ENCODE measurements at places on chromosomes 2 and 18.

GRCh38 chr18:54229421-54230059 is 5.1 kb upstream of the MBD2 start:
- DNase-seq, result no peak

DNA sequence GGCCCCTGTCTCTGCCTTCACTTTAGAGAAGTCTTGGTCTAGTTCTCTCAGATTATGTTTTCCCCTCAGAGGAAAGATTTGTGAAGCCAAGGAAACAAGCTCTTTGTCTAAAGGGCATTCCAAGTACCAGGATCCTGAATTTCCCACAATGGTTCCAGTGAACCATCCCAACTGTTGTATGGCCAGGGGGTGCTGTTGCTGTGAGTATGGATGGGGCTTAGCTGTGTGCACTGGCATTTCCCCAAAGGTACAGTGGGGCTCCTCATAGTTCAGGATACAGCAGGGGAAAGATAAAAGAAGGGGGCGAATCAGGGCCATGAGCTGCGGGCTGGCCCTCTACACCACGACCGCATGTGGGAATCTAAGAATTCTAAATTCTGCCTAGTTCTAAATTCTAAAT is 1154.0 kb upstream of the FANCL start:
- DNase-seq, result peak; percentile 2

GRCh38 chr2:96108541-96109360 is 7.6 kb downstream of the ADRA2B start:
- peak; percentile 61 for DNase-seq

DNA sequence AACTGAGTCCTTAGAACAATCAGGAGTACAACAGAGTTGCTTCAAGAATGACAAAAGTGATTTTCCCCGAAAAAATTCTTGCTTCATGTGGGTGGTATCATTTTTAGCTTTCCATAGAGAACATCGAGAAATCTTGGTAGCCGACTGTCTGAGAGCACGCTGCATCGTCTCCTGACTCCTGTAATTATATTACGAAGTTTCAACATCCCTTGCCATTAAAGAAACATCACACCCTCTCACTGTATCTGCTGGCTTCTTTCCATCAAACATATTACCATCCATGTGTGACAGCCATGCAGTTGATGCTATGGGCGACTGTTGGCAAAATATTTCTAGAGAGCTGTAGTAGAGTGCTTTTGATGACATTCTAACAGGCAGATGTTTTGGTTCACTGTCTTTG is 311.2 kb downstream of the CMPK2 start:
- DNase-seq, result no peak

DNA sequence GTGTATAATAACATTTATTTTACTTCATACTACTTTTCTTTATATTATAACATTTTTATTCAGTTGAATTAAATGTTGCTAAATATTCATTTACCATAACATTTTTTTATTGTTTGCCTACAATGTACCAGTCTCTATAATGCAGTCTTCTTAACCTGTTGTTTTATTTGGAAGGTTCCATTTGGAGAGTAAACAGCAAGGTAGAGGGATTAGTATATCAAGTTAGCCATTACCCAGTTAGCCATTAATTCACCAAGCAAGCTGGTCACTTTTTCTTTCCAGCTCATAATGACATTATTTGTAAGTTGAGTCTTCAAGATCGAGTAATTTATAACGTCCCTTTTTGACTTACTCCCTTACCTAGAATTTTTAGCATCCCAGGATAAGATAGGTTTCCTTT is 29.7 kb upstream of the NT5C1B start:
- DNase-seq, result no peak

DNA sequence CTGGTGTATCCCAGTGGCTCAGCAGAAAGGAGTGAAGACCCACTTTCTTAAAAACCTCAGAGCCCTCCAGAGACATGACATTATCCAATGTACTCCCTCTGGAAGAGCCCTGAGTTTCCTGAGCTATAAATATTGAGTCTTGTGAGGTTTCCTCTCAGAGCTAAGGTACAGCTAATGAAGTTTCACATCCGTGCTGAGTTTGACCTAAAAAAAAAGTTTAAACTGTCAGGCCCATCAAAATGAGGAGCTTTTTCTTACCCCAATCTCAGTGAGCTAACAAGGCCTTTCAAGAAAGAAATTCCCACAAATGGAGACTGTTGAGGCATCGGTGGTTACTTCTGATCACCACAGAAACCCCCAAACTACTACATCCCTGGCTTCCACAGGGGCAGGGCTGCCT is 65.4 kb upstream of the ST8SIA3 start:
- DNase-seq, result no peak

DNA sequence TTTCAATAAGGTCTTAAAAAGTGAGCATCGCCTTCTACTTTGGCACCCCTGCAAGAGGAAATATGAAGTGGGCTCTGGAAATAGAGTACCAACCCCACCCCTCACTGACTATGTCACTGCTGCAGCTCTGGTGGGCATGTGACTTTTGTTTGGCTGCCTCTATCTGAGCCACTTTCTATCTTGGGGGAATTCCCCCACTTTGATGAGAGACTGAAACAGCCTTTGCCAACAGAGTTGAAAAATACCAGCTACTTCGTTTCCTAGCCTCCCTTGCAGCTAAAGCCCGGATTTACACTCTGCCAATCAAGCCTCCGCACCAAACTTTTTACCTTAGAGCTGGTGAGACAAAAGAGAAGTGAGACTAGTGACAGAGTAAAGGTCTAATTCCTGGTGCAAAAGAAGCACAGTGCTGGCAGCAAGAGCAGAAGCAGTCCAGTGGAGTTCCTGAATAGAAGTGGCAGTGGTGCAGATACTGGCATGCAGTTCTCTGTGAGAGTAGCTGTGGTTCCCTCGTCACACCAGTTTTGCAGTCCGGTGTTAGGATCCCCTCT is 12.0 kb upstream of the GALNT14 start:
- no peak for DNase-seq

DNA sequence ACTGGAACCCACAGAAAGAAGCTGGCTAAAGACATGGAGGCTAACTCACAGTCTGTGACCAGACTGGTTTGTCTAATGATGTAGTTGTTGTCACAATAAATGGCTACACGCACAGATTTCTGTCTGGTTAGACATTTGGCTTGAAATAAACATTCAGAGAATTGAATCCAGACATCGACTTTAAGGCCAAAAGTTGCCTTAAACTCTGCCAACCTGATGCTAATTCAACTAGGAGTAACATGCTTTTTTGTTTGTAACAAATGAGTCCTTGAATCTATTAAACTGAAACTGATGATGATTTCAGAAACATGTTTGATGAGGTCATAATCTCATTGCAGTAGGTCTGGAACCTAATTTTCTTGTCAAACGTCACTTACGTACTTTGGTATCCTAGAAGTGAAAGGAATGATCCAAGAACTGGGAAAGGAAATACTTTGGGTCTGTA is 123.8 kb downstream of the ERBB4 start:
- DNase-seq, result no peak

DNA sequence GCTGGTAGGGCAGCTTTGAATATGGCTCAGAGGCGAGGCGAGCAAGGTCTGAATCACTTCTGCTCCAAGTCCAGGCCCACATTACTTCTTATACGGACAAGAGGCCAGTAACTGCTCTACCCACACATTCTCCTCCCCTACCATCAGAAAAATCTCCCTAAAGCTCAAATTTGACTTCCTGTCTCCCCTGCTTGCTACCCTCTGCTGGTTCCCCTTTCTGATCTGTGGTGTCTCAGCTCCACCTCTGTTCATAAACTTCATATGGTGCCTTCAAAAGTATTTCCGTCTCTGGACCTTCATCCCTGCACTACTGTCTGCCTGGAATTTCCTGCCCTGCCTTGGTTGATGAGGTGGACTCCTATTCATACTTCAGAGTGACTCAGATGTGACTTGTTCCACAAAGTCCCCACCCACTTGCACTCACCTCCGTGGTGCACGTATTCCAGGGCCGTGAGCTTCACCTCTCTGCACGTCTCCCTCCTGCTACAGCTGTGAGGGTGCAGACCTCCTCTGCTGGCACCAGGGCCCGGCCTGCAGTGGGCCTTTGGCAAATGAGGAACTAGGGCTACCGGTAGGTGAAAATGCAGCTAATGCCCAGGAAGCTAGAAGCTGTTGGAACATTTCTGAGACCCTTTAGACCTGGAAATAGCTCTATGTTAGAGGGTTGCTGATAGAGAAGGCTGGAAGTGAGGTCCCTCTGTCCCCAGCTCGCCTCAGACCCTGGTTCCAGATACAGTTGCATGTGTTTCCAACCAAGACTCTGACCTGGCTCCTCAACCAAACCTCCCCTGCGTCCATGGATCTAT is 24.6 kb upstream of the KCMF1 start:
- DNase-seq, result no peak

- no peak for DNase-seq
Measured at GRCh38 chr18:56897122-56897521, 246.0 kb downstream of the WDR7 start.

DNA sequence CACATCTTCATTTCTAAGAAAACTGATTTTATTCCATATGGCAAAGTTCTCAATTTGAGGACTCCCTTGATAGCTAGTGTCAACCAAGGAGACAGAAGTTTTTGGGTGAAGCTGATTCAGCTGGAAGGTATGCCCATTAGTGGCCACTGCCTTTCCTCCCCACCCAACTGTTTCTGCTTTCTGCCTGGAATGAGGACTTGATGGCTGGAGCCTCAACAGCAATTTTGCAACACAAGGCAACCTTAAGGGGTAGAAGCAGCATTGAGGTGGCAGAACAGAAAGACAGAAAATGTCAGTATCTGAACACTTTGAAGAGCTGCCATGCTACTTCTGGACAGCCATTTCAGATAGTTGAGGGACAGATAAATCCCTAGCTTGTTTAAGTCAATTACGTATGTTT is 47.0 kb downstream of the INHBB start:
- DNase-seq, result no peak

DNA sequence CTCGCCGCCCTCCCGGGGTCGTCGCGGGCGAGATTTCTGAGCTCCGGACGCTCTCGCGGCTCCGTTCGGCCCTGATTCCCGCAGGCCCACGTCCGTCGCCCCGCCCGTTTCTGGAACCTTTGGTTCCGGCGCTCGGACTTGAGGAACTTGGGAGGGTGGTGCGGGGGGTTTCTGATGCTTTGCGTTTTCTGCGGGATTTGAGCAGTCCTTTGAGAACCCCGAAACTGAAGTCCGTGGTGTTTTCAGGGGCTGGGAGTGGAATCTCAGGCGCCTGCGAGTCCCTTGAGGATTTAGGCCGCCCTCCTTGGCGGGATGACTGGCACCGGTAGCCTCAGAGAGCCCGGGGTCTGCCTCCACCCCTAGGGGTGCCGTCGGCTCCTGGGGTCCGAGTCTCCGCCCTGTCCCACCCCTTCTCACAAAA is 336 bp downstream of the THNSL2 start:
- peak; percentile 48 for DNase-seq

DNA sequence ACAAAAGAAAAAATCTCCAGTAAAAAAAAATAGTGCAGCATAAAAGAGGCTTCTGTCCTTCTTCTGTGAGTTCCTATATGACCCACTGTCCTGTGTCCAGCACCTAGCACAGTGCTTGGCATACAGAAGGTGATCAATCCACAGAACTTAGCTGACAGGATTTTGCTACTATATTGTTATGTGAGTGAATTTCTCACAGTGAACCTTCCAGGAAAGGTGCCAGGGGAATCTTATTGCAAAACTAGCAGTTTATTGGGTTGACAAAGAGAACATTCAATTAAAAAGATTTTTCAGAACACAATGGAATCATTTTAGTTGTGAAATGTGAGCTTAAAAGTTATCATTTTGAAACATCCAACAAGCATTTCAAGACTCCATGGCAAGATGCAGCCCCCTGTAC is 12.4 kb upstream of the TRIB2 start:
- no peak for DNase-seq

GRCh38 chr2:168652997-168653921 is 149.2 kb upstream of the NOSTRIN start:
- DNase-seq, result no peak

DNA sequence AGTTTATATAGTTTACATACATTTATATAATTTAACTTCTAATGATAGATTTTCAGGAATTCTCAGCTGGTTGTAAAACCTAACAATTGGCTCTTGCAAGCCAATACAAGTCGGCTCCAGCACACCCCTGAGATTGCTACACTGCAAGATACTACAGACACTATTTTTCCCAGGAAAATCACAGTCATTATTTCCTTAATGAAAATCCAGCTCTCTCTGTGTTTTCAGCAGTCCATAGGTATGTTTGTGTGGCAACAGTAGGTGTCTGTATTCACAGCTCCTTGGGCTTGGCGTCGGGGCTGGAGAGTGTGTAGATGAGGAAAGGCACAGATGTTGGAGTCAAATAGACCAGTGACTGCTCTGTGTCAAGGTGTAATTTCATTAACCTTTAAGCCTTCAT is 78.7 kb upstream of the SPTBN1 start:
- DNase-seq, result no peak

DNA sequence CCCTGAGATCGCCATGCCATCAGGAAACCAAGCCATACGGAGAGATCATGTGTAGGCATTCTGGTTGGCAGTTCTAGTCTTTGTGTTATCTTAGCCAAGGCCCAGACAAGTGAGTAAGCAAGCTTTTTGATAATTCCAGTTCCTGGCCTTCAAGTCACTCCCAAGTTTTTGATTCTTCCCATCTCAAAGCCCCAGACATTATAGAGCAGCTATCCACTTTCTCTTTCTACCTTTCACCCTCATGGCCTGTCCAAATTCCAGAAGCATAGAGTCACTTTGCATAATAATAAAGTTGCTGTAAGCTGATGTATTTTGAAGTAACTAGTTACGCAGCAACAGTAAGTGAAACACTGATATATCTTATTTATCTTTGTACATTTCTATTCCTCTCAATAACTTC is 26.8 kb upstream of the IL1RL1 start:
- DNase-seq, result no peak

DNA sequence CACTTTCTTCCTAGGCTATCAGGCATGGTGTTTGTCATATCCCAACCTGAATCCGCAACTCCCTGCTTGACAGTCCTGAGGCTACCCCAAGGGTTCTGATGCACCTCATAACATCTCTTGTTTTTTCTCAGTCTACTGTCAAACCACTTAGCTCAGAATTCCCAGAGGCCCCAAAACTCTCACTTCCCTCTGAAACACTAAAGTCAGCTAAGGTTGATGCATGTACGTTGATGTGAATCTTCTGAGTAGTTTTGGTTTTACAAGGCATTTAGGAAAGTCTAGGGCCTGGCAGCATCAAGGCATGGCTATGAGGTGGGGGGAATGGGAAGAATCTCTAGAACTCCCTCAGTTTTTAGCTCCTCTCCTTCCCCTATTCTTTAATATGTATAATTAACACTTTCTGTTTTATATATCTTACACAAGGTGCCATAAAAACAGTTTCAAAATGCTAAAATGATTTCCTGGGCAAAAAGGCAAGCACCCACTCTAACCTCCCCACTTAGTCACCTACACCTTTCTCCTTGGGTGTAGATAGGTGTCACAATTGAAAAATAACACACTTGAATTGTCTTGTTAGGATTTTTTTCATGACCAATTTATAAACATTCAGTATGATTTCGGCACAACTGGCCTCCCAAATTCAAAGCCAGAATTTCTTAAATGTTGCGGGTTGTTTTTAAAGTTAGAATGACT is 71.4 kb upstream of the TANK start:
- DNase-seq, result no peak

GRCh38 chr2:164114937-164115336 is 379.1 kb upstream of the FIGN start:
- peak; percentile 27 for DNase-seq

- no peak for DNase-seq
Measured at GRCh38 chr2:201983174-201983573, 50.5 kb upstream of the FZD7 start.

GRCh38 chr2:89818873-89819272 is 1127.4 kb downstream of the RPIA start:
- DNase-seq, result no peak

All from ELF-1 (cell line).